ENCODE measurements at places on chromosomes 3 and 15.

GRCh38 chr3:127081001-127081720 is 98.2 kb downstream of the PLXNA1 start:
- no peak for DNase-seq

DNA sequence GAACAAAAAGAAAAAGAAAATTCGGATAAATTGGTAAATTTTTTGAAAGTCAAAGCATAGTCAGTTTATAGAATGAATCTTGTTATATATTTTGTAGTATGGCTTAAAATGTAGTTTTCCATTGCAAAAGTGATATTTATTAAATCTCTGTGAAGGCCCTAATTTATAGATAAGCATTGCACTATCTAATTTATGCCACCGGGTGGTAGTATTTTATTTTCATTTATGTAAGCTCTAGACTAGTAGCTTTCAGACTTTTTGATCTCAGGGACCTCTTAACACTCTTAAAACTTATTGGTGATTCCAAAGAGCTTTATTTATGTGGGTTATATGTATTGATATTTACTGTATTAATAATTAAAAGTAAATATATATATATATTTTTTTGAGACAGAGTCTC is 133.9 kb upstream of the LRRFIP2 start:
- no peak for DNase-seq

DNA sequence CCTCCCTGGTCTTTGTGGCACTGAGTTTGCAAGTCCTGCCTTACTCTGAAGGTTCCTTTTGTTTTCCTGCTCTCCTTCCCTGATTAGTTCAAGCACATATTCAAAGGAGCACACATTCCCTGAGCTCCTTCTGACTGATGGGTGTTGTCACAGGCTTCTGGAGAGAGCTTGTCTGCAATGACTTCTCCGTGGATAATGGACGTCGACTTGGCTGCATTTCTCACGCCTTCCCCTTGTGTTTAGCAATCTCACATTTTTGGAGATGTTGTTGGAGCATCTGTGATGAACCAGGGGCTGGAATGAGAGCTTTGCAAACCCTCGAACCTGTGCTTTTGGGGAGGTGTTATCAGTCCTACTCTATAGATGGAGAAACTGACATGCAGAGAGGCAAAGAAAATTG is 375.4 kb upstream of the PROK2 start:
- no peak for DNase-seq

DNA sequence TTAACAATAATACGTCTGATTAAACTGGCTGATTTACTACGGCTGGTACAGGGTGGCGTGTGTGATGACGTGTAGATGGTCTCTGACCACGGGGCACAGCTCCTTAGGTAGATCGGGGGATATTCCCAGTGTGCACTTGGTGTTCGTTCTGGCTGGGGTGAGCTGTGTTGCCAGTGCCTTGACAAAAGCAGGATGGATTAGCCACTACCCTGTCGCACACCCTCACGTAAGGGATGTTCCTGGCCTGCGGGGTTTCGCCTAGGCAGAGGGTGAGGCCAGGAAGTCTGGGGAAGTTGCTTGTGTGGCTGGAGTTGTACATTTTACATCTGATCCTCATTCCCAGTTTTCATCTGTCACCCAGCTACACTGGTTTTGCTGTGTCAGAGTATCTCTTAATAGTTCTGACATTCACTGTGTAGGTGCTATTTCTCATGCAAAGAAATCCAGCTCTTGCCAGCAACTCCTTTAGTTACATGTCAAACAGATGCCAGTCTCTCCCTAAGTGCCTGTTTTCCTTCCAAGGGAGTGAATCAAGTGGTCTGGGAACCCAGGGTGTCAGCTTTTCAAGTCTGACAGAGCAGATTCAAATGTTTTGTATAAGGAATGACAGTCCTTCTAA is 66.1 kb upstream of the CCR4 start:
- no peak for DNase-seq

- no peak for DNase-seq
Observed at GRCh38 chr3:4990069-4990468, 10.8 kb downstream of the BHLHE40 start.

DNA sequence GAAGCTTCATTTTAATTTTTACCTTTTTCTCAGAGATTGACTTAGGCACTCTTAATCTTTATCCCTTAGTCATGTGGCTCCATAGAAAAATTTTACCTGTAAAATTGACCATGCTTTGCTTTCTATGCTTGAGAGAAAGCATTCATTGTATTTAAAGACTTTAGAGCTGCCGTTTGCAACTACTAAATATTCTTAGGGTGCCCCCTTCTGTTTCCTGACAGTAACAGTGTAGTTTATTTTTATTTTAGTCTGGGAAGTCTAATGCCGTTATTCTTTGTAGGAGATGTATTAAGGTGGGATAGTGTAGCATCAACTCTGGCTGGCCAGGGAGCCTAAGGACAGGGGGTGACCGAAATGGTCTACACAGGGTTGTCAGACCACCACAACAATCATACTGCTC is 84.5 kb upstream of the SYNPR start:
- DNase-seq = no peak

GRCh38 chr15:93980261-93980911 is 251.0 kb upstream of the MCTP2 start:
- no peak for DNase-seq

- no peak for DNase-seq
Observed at GRCh38 chr3:180135101-180135500, 98.4 kb upstream of the PEX5L start.
